ENCODE measurements at places on chromosomes 16 and 17.

DNA sequence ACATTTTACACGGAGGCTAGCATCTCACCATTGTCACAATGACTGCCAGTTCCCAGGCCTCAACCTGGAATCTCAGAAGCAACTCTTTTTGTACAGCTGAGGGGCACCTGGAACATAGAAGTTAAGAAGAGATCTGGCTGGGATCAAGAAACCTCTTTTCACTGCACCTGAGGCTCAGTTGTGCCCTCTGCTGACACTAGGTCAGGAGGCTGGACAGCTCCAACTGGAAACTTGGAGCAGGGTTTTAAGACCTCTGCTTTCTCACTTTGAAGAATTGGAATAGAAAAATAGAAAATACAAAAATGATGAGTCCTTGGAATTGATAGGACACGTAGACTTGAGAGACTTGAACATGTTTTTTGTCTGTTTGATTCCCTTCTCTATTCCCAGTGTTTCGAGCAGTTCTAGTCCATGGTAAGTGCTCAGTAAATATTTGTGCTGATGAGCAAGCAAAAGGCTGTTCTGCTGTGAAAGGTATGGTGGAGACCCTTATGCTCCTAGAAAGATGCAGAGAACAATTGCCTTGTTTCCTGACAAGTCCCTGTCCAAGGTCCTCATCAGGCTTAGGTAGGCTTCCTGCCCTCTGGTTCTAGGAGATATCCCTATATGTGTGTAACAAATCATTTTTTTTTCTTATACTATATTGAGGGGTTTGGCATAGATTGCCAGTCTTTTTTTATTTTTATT is 13.6 kb upstream of the PPM1D start:
- DNase-seq = no peak

DNA sequence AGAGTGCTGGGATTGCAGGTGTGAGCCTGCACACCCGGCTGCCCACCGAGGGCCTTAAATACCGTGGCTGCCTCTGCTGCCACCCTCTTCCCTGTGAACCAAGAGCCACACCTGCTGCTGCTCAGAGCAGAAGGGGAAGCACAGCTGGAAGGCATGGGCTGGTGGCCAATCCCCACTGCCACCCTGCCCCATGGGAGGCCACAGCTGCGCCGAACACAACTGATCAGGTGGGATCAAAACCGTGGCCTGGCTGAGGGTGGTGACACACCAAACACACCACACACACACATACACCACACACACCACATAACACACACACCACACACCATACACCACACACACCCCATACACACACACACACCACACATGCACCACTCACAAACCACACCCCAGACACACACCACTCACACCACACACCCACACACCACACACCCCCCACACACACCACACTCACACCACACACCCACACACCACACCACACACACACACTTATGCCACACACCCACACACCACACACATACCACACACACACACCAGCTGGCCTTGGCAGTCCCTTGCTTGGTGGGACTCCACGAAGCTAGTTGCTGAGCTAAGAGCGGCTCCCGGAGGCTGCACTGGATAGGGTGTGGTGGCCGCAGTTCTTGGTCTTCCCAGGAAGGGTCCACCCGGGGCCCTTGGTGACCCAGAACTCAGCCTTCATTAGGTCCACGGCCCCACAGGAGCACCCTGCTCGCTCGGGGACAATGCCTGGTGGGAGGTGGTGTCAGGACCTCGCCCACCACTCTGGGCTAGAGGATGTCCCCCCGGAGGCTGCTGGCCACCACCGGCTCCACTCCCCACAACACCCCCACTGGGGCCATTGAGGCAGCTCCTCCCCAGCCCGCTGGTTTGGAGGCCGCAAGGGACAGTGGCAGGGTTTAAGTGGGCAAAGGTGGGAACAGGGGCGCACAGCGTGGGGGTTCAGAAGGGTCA is 14.9 kb downstream of the CEP131 start:
- DNase-seq = no peak

DNA sequence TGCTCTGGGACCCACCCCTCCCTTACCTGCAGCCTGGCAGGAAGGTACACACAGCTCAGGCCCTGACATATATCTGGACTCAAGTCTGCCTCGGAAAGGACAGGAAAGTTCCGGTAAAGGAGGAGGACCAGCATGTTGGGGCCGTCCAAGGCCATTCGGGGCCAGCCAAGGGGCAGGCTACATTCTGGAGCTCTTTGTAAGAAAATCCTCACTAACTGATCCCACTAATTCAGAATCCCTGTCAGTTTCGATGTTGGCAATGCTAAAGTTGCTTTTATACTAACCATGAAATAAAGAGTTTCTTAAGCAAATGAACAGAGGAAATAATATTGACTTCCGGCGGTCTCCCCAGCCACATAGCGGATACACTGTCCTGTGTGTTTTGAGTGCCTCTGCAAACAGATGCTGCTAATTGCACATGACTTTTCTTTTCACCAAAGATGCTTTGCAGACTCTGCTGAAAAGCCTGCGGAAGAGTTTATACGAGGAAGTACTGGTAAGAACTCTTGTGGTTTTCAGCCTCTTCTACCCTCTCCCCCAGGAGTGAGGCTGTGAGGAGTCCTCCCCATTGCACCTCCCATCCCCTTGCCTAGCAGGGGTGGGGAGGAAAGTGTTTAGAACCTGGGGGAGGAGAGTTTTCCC is 54.8 kb downstream of the PLXDC1 start:
- no peak for DNase-seq

DNA sequence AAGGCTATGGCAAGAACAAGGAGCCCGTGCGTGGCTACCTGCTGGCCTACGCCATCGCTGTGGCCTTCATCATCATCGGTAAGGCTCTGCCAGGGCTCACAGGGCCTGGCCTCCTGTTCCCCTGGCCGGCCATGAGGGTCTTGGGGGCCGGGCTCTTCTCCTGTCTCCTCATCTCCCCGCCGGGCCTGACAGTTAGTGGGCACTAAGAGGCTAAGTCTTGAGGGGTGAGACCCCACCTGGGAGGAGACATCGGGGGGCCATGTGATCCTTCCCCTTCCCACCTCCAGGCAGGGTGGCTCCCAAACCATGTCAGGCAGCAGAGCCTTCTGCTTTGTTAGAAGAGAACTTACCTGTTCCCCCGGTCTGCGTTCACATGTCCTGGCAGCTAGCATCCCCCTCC is 15.2 kb downstream of the SLC12A3 start:
- DNase-seq = no peak

- DNase-seq = no peak
Observed at GRCh38 chr16:60712144-60712543, 1324.1 kb downstream of the CDH8 start.

DNA sequence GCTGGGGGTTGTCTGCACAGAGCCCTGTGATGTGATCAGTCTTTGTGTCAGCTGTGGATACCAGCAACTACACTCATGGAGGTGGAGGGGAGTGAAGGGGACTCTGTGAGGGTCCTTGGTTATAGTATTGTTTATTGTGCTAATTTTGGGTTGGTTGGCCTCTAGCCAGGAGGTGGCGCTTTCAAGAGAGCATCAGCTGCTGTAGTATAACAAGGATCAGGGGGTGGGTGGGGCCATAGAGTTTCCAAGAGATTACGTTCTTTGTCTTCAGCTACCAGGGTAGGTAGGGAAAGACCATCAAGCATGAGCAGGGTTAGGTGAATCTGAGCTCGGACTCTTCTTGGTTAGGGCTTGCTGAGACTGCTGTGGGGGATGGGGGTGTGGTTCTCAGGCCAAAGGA is 97.1 kb upstream of the HS3ST3A1 start:
- no peak for DNase-seq

DNA sequence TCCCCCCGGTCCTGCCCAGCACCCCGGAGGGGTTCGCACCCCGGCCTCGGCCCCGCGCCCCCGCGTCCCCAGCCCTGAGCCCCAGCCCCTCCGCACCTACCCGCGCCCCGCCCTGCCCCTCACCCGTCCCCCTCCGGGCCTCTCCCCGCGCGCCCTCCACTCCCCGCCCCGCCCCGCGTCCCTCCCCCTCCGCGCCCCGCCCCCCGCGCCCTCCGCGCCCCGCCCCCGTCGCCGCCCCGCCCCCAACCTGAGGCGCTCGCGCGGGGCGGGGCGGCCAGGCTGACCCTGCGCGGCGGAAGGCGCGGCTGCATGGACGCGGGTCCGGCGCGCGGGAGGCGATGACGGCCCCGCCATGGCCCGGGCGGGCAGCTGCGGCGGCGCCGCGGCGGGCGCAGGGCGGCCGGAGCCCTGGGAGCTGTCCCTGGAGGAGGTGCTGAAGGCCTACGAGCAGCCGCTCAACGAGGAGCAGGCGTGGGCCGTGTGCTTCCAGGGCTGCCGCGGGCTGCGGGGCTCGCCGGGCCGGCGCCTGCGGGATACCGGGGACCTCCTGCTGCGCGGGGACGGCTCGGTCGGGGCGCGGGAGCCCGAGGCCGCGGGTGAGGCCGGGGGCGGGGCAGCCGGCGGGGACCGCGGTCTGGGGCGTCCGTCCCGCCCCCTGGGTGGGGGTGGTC is at the start of gene SPIRE2:
Gene SPIRE2 (plus strand): TSS at position 277 of the 671 bp plus-strand sequence. CDS start 76 bp downstream, at position 353.
- peak; percentile 55 for DNase-seq

DNA sequence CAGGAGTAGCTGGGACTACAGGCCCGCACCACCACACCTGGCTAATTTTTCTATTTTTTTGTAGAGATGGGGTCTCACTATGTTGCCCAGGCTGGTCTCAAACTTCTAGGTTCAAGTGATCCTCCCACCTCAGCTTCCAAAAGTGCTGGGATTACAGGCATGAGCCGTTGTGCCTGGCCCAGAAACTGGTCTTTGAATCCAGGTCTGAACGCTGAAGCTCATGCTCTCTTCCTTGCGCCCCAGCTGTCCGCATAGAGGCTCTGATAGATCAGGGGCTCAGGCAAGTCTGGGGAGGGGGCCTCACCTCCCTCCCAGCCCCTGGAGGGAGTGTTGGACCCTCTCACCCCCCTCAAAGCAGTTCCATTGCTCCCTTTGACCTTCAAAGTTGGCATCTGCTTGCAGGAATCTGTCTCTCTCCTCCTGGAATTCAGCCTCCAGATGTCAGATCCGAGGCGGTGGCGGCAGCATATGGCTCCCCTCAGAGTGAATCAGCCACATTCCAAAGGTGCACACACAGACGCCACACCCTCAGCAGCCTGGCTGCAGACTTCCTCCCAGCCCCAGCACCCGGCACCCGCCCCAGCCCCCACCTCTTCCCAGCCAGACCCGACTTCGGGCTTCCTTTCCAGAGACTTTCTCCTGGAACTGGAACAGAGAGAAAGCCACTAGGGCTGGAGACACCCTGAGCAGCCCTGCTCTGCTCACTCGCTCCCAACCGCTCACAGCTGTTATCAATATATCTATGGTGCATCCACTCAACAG is 16.9 kb upstream of the GLIS2 start:
- peak; percentile 97 for DNase-seq

GRCh38 chr17:77700165-77700881 is 258.2 kb upstream of the TNRC6C start:
- DNase-seq = no peak

DNA sequence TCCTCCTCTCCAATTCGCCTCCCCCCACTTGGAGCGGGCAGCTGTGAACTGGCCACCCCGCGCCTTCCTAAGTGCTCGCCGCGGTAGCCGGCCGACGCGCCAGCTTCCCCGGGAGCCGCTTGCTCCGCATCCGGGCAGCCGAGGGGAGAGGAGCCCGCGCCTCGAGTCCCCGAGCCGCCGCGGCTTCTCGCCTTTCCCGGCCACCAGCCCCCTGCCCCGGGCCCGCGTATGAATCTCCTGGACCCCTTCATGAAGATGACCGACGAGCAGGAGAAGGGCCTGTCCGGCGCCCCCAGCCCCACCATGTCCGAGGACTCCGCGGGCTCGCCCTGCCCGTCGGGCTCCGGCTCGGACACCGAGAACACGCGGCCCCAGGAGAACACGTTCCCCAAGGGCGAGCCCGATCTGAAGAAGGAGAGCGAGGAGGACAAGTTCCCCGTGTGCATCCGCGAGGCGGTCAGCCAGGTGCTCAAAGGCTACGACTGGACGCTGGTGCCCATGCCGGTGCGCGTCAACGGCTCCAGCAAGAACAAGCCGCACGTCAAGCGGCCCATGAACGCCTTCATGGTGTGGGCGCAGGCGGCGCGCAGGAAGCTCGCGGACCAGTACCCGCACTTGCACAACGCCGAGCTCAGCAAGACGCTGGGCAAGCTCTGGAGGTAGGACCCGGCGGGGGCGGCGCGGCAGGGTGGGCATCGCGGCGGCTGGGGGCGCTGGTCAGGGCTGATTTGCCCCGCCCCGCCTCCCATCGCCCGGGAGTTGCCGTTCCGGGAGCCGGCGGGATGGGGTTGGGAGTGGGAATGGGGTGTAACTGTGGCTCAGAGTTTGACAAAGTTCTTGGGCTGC is 567 bp downstream of the SOX9 start:
- no peak for DNase-seq

DNA sequence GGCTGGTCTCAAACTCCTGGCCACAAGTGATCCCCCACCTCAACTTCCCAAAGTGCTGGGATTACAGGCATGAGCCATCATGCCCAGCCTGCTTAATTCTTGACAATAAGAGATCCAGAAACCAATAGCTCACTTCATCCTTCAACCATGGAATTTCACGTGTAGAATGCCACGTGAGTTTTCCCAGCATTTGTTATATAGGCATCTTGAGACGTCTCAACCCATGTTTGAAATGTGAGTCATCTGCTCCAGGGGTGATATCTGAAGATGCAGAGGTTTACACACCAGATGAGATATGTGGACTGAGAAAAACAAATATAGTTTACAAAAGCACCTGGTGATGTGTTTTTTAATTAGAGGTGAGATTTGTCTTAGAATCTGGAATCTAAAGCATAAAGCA is 7.1 kb downstream of the TEKT3 start:
- DNase-seq = no peak

DNA sequence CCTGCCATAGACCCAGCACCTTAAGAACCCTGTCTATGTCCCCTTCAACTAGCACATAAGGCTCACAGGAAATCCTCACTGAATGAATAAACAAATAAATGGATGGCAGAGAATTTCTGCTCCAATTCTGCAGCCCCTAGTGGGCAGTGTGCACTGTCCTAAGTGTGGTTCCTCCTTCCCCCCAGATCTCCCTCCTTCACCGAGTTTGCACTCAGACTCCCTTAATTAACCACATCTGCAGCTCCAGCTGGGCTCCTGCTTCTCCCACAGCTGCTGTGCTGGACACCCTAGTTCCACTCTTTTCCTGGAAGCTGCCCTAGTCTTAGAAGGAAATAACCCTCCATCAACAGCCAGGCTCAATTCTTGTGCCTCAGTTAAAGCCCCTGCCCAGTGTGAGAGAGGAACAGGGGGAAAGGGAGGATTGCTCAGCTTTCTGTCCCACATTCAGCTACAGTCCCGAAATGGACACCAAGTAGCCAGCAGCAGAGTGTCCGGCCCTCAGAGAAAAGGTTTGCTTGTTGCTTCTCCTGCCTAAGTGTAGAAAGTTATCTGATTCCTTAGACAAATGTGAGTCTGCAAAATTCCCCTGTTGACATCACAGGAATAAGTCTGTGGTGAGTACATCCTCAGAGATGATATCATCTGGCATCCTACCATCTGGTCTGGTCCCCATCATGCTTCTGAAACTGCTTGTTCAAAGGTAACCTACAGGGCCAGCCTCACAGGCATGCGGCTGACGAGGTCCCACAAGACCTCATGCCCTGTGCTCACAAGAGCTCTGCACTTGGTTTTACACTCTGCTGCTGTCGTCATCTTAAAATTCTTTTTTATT is 12.3 kb downstream of the LRRC3C start:
- peak; percentile 79 for DNase-seq

- peak; percentile 94 for DNase-seq
Observed at GRCh38 chr16:11133344-11133943, 122.6 kb downstream of the SOCS1 start.

- no peak for DNase-seq
Observed at GRCh38 chr16:81265658-81266451, 27.4 kb downstream of the BCO1 start.

GRCh38 chr16:66154801-66155200 is 211.7 kb upstream of the CDH5 start:
- DNase-seq = no peak

- DNase-seq = no peak
Observed at GRCh38 chr17:12867726-12868125, 78.4 kb downstream of the ARHGAP44 start.

All from HCEC 1CT (cell line).